ENCODE measurements at places on chromosomes 1 and 21.

- no peak for DNase-seq
Measured at GRCh38 chr1:36320291-36320761, 3.1 kb downstream of the EVA1B start.

DNA sequence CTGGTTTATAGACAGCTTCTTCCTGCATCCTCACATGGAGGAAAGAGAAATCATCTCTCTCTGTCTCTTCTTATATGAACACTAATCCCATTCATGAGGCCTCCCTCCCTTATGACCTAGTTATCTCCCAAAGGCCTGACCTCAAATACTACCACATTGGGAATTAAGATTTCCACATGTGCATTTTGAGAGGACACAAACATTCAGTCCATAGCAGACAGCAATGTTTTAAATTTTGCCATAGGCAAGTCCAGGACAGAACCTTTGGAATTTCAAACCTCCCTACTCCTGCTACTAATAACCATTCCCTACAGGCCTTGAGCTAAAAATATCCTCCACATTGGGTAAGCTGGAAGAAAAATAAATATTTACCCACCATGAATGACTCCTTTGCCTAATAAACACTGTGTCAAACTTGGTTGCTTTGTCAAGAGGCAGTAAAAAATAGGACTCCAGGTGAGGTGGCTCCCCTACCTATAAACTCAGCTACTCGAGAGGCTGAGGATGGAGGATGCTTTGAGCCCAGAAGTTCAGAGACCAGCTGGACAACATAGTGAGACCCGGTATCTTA lies 113.7 kb downstream of the ZNF281 start:
- no peak for DNase-seq

GRCh38 chr1:107899655-107900054 lies 65.3 kb downstream of the VAV3 start:
- DNase-seq = no peak

GRCh38 chr1:39827201-39827600 lies 38.5 kb upstream of the BMP8B start:
- DNase-seq = no peak

All from epithelial cell of proximal tubule (primary cell).